ENCODE measurements at places on chromosomes 6 and 20. TPM values are rescaled to one million over a fixed set of nuclear protein-coding genes. Genes with fewer than 3 reads are reported as not detected.

DNA sequence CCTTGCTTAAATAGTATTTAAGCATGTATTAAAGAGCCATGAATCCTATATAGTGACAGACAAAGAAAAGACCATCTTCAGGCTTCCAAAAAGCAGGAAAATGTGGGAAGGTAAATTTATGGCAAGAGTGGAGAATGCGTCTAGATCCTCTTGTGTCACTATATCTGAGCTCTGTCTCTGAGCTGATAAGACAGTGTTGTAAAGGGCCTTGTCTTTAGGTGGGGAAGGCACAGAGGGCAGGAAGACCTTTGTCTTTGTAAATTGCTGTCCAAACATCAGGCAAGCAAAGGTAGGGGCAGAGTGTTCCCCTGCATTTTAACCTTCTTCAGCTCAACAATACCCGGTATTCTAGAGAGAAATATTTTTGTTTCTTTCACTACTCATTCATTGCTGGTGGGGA is 33.9 kb upstream of the MBOAT1 start:
- H3K27me3 ChIP-seq = no peaks in the 10 kb centered on the region
- no peaks in the 10 kb centered on the region for H3K4me1 ChIP-seq
- no peak overlapping the region for H3K27ac ChIP-seq
- no peaks in the 10 kb centered on the region for H3K36me3 ChIP-seq

- DNase-seq = no peak
- no peak overlapping the region for H3K27ac ChIP-seq
- H3K4me3 ChIP-seq = no peak overlapping the region
- peaks cover 2% of the 10 kb centered on the region for H3K36me3 ChIP-seq
- H3K4me1 ChIP-seq = peaks cover 30% of the 10 kb centered on the region
- H3K27me3 ChIP-seq = no peaks in the 10 kb centered on the region
Observed at GRCh38 chr6:7238526-7238899, 74.5 kb downstream of the SSR1 start.

KCNQ5 gene
- polyA plus RNA-seq = 4.8 TPM

PSORS1C2 gene
- polyA plus RNA-seq = not detected

DNA sequence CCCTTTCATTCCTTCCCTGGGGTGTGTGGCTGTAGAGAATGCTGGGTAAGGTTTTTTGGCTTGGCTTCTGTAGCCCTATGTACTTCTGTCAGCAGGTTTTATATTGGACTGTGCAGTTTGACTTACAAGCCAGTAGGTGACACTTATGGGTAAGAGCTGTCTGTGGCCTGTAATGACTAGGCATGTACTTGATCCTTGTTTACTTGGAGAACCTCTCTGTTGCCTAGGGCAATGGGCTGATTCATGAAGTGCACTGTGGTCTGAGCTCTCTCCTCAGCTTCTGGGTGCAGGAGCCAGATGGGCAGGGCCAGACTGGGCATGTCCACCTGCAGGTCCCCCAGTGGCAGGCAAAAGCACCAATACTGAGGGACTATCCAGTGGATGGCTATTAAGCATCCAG is 544.6 kb downstream of the ADGRB3 start:
- H3K36me3 ChIP-seq = no peaks in the 10 kb centered on the region
- no peak for DNase-seq
- no peaks in the 10 kb centered on the region for H3K4me1 ChIP-seq
- no peak overlapping the region for H3K4me3 ChIP-seq
- H3K27ac ChIP-seq = no peak overlapping the region

DNA sequence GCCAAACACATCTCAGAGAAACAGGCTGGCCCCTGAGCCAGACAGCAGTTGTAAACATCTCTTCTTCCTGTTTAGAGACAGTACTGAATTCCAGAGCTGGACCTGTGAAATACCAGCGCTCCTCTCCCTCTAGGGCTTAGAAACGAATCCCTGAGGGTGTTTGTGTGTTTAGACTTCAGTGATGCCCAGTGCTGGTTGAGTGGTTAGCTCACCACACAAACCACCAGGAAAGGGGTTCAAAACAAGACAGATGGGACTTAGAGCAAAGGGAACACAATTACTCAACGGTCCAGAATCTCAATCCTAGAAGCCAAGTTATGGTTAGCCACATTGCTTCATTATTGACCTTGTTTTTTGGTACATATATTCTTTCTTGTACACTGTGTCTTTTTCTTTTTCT is 108.7 kb upstream of the TMEM170B start:
- DNase-seq = no peak
- H3K27ac ChIP-seq = peak overlapping the region; percentile 42
- H3K27me3 ChIP-seq = no peaks in the 10 kb centered on the region
- no peak overlapping the region for H3K4me3 ChIP-seq
